ENCODE measurements at places on chromosomes 12 and 14.

GRCh38 chr14:68687746-68688145 lies 105.1 kb downstream of the ZFP36L1 start:
- DNase-seq, result no peak

GRCh38 chr12:16524378-16524777 lies 81.6 kb downstream of the LMO3 start:
- DNase-seq, result no peak

- DNase-seq, result no peak
These were observed 307.5 kb downstream of the EMP1 start for GRCh38 chr12:13504074-13504473.

GRCh38 chr14:54818201-54819133 lies 84.2 kb downstream of the GCH1 start:
- DNase-seq, result no peak

GRCh38 chr14:29521526-29522137 lies 406.0 kb downstream of the PRKD1 start:
- DNase-seq, result no peak

DNA sequence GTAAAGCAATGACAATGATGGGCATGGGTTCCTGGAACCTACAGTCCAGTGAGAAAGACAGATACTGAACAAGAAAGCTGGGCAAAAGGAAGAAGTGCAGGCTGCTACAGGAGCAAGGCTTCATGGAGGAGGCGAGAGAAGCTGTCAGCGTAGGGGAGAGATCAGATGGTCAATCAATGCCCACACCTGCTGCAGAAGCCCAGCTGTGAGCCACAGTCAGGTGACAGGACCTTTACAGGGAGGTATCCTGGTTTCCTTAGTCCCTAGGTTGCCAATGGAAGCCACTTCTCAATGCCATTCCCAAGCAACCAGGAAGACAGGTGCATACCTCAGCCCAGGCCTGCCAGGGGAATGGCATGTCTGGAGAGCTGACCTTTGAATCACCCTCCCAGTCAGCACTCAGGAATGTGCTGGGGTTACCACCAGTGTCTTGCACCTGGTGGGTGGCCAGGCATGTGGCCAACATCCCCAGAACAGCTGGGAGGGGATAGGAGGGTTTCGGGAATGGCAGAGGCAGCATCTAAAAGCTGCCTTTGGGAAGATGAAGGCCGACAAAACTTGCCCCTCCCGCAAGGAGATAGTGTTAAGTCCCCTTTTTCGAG lies 170.3 kb downstream of the TTC7B start:
- DNase-seq, result no peak
